ENCODE measurements at places on chromosomes 4 and X. TPM values are rescaled to one million over a fixed set of nuclear protein-coding genes. Genes with fewer than 3 reads are reported as not detected.

Gene RRH
- polyA plus RNA-seq, result 1.3 TPM

Gene MAGEA6
- not detected for polyA plus RNA-seq

Gene CXorf51A
- polyA plus RNA-seq, result not detected

Gene NKX1-1
- not detected for polyA plus RNA-seq

Gene IL3RA
- polyA plus RNA-seq, result 14.8 TPM

Gene TKTL2
- not detected for polyA plus RNA-seq

Gene RAB9B
- polyA plus RNA-seq, result 2.5 TPM

Gene RTL9
- polyA plus RNA-seq, result 0.21 TPM

Gene GUCY1A1
- polyA plus RNA-seq, result 71.0 TPM

Gene FUNDC1
- 28.8 TPM for polyA plus RNA-seq

Gene RTL5
- 23.5 TPM for polyA plus RNA-seq

Gene AMBN
- polyA plus RNA-seq, result 1.6 TPM
